ENCODE measurements at places on chromosomes 16 and 17. TPM values are rescaled to one million over a fixed set of nuclear protein-coding genes. Genes with fewer than 3 reads are reported as not detected.

The MYH3 gene
- total RNA-seq = 0.74 TPM

The ABCC12 gene
- not detected for total RNA-seq

The AMZ2 gene
- 57.9 TPM for total RNA-seq

The PRSS36 gene
- total RNA-seq = 7.3 TPM

The ADGRG1 gene
- total RNA-seq = 45.8 TPM

The SLC16A5 gene
- total RNA-seq = 1.8 TPM

The SLFN14 gene
- total RNA-seq = not detected

The ALOX12 gene
- total RNA-seq = not detected

The EVI2B gene
- total RNA-seq = 6.5 TPM

The ZMYND15 gene
- total RNA-seq = 0.67 TPM

The MAF gene
- total RNA-seq = 98.3 TPM

The CTRB2 gene
- total RNA-seq = 15.1 TPM

The CACNG3 gene
- not detected for total RNA-seq

The OTOP3 gene
- not detected for total RNA-seq

The HOXB6 gene
- total RNA-seq = 15.7 TPM

The TP53TG3C gene
- total RNA-seq = not detected

The OR1D5 gene
- total RNA-seq = not detected

The LGALS3BP gene
- 449 TPM for total RNA-seq

The IL34 gene
- total RNA-seq = 42.6 TPM

The PERCC1 gene
- total RNA-seq = not detected

The CDYL2 gene
- total RNA-seq = 7.9 TPM

The ETV4 gene
- 0.48 TPM for total RNA-seq

The FGF11 gene
- total RNA-seq = 76.7 TPM

The PYY gene
- total RNA-seq = 0.43 TPM

The CD300LB gene
- total RNA-seq = 0.28 TPM

The TMEM220 gene
- 33.2 TPM for total RNA-seq

The SLC13A5 gene
- 4.4 TPM for total RNA-seq

The TPSG1 gene
- not detected for total RNA-seq

The PGS1 gene
- 35.7 TPM for total RNA-seq

The TOM1L1 gene
- total RNA-seq = 35.7 TPM

The HASPIN gene
- total RNA-seq = 0.14 TPM

The IKZF3 gene
- 1.0 TPM for total RNA-seq

The STH gene
- not detected for total RNA-seq

The TEX14 gene
- total RNA-seq = 0.21 TPM

The PLLP gene
- total RNA-seq = 10.0 TPM

The NETO2 gene
- 11.8 TPM for total RNA-seq

The NUPR1 gene
- total RNA-seq = 4.9 TPM

The DNAAF8 gene
- total RNA-seq = 0.81 TPM

The APRT gene
- 187 TPM for total RNA-seq

The CTF1 gene
- 13.9 TPM for total RNA-seq

The RAP1GAP2 gene
- total RNA-seq = 20.4 TPM

The TRPV3 gene
- total RNA-seq = 1.4 TPM

The TMEM235 gene
- total RNA-seq = not detected

The TMEM107 gene
- total RNA-seq = 20.8 TPM

The GINS2 gene
- total RNA-seq = 2.1 TPM

The KRT33B gene
- not detected for total RNA-seq

The SRCIN1 gene
- 7.2 TPM for total RNA-seq

The NPIPA8 gene
- 2.3 TPM for total RNA-seq

The SHBG gene
- total RNA-seq = 1.8 TPM

The TOB1 gene
- 22.4 TPM for total RNA-seq

The FZD2 gene
- total RNA-seq = 2.3 TPM
